ENCODE measurements at places on chromosomes 7 and 10.

- peak; percentile 35 for DNase-seq
Observed at GRCh38 chr10:34655286-34656170, 159.6 kb downstream of the PARD3 start.

GRCh38 chr10:21637795-21638194 lies 103.8 kb downstream of the MLLT10 start:
- DNase-seq, result no peak

- DNase-seq, result no peak
Observed at GRCh38 chr10:130931256-130931655, 380.3 kb downstream of the TCERG1L start.

DNA sequence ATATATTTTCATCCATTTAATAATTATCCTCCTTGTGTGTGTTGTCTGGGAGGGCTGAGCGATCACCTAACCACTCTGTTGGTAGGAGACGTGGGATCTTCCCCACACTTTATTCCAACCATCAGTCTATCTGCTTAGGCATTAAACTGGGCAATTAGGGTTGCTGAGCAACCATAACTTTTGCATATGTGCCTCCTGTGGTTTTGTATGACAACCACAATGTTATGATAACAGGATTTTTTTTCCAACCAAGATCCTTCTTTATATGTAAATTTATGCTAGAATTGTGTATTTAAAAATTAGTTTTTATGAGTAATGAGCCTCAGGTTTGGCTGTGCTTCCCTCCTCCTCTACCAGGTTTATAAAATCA lies 495.0 kb upstream of the MGMT start:
- DNase-seq, result no peak

- DNase-seq, result no peak
Observed at GRCh38 chr10:99233689-99234037, 2.0 kb downstream of the HPSE2 start.

DNA sequence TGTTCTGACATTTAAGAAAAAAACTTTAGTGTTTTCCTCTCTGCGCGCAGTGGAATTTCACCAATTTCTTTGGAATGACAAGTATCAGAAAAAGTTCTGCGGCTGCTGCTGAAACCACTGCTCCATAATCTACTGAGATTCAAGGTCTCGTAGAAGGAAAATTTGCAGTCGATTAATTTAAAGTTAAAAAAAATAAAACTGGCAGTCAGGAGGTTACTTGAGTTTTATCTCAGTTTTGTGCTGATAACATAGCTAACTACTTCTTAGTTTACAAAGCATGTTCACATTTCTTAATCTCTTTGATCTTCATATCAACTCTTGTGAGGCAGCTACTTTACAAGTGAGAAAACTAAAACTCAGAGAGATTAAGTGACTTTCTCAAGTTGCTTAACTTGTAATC lies 18.2 kb upstream of the CALD1 start:
- DNase-seq, result no peak

- DNase-seq, result no peak
Observed at GRCh38 chr10:16271571-16271970, 165.2 kb upstream of the PTER start.

GRCh38 chr7:151877911-151878835 lies 1.3 kb upstream of the PRKAG2 start:
- no peak for DNase-seq

GRCh38 chr10:96642973-96643372 lies 56.2 kb upstream of the TM9SF3 start:
- no peak for DNase-seq

DNA sequence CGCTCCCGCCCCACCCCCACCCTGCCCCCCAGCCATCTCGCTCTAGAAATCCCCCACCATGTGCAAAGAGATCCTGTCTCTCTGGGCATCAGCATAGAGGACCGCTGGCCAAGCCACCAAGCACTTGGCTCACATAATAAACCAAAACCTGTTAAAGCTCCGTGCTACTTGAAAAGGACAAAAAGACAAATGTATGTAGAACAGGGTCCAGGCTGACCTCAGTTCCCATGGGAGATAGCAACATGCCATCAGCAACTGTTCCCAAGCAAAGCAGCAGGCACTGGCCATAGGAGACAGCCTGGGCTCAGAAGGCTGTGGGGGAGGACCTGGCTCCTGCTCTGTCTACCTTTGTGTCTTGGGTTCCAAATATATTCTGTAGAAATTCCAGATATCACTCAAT lies 38.4 kb upstream of the GDF10 start:
- no peak for DNase-seq

DNA sequence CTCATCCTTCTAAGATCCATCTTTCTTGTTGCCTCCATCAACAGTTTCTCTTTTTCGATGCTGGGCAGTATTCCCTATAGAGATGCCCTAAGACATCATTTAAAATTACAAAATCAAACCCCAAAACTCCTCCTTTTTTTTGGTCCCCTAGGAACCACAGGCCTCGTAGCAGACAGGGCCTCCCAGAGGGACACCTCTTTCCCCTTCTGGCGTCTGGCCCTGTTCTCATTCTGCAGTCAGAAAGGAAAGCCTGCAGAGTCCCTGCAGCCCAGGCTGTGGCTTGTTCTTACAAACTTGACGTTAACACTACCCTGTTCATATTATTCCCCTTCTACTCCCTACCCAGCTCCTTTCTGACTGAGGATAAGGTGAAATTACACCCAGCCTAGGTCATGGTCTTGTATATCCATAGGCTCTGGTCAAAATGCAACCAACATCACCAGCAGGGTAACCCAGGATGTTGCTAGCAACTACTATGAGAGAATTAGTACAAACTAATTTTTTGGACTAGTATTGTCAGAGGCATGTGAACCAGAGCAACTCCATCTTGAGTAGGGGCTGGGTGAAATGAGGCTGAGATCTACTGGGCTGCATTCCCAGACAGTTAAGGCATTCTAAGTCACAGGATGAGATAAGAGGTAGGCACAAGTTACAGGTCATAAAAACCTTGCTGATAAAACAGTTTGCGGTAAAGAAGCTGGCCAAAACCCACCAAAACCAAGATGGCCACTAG lies 3.5 kb upstream of the EPHA1 start:
- no peak for DNase-seq

GRCh38 chr7:10034843-10035556 lies 938.7 kb upstream of the PHF14 start:
- no peak for DNase-seq

DNA sequence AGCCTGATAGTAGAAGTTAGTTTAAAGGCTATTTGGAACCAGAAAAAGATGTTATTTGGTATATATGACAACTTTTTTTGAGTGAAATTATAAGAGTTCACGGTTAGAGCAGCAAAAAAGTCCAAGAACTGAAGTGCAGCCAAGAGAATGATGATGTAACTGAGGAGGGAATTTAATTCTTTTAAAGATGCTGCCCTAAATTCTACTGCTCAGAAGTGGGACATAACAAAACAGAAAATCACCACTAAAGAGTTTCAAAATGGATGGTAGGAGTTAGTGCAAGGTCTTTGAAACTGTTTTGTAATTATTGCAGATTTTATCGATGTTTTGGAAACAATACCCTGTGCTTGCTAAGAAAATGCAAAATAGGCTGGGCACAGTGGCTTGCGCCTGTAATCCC lies 6.5 kb downstream of the SAMD8 start:
- peak; percentile 42 for DNase-seq

- DNase-seq, result no peak
Observed at GRCh38 chr10:49759787-49760551, 2.2 kb downstream of the OGDHL start.

GRCh38 chr10:27360581-27361172 lies 120.1 kb upstream of the ACBD5 start:
- DNase-seq, result peak; percentile 46

DNA sequence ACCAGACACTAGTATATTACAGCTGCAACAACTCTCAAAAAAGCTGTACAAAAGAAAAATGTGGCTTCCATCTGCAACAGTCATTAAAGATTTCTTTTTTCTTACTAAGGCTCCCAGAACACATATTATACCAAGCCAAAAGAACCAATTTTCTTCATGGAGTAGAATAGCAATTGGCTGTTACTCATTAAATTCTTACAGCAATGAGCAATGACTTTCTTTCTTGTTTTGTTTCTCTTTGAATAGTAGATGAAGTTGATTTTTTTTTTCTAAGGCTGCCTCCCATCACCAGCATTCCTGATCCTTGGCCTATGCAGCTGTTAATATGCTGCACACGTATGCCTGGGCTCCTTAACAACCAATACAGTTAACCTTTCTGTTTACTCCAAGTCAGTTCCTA lies 36.6 kb upstream of the SPOCK2 start:
- DNase-seq, result peak; percentile 56

GRCh38 chr7:45897042-45897690 lies 8.9 kb downstream of the IGFBP1 start:
- no peak for DNase-seq

GRCh38 chr10:99667108-99667751 lies 7.9 kb downstream of the ENTPD7 start:
- no peak for DNase-seq

Data from hippocampal formation (tissue), 2 donors.